Naive thymus-derived CD8-positive, alpha-beta T cell (primary cell): ENCODE measurements at places on chromosomes 2 and 18. TPM values are rescaled to one million over a fixed set of nuclear protein-coding genes. Genes with fewer than 3 reads are reported as not detected.
A peak's percentile ranks its signal among the peaks of the same experiment; 100 is the strongest.

GRCh38 chr2:205868053-205868452 is 185.8 kb downstream of the NRP2 start:
- no peak for DNase-seq

- DNase-seq = no peak
These were observed 597.1 kb downstream of the ARHGAP15 start for GRCh38 chr2:143726151-143726845.

PGAP1 gene
- polyA plus RNA-seq = 1.6 TPM

- DNase-seq = peak; percentile 17
These were observed 77.7 kb downstream of the GULP1 start for GRCh38 chr2:188369365-188369764.

GRCh38 chr2:126802774-126803433 is 95.8 kb upstream of the TEX51 start:
- DNase-seq = no peak

SNTG2 gene
- polyA plus RNA-seq = 1.2 TPM

- DNase-seq = no peak
These were observed 1.1 kb downstream of the TMEM169 start for GRCh38 chr2:216082805-216083204.

SP140 gene
- polyA plus RNA-seq = 14.8 TPM

- DNase-seq = no peak
These were observed 31.2 kb downstream of the PARD3B start for GRCh38 chr2:204576362-204576979.

- no peak for DNase-seq
These were observed 542.1 kb downstream of the PID1 start for GRCh38 chr2:228728961-228729360.

GRCh38 chr18:23238651-23239349 is 103.5 kb downstream of the CABLES1 start:
- DNase-seq = no peak

DNA sequence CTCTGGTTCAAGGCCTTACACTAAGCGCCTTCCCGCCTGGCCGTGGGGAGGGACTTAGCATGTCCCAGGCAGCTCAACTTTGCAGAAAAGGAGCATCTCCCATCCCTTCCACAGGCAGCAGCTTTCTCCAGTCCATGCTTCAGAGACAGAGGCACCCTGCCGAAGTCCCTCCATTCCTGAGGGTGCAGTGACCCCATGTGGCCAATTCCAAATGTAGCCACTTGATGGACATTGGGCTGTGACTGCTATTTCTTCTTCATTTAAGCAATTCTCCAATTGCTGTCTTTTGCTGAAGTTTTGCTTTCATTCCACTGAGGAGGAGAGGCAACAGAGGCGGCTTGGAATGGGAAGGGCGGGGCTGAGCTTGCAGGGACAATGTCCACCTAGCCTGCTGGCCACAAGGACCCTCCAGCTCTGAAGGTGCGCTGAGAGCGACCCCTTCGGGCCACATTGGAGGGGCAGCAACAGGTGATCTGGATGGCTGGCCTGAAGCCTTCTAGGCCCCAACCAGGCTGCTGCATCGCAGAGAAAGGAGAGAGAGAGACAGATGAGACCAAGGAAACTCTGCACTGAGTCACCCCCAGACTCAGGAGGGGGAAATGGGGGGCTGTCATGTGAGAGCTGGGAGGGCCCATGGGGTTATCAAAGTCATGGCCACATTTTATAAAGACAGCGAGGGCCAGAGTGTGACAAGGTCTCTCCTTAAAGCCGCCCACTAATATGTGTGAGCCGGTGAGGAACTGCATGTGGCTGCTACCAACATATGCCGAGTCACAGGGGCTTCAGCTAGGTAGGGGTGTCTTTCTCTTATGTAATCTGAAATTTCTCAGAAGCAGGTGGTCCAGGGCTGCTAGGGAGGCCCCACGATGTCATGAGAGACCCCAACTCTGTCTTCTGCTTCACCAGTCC is 61.3 kb downstream of the LONRF2 start:
- no peak for DNase-seq

- DNase-seq = no peak
These were observed 61.4 kb downstream of the MTCL1 start for GRCh38 chr18:8766559-8767293.

- peak; percentile 94 for DNase-seq
These were observed at the start of gene TXNL1 for GRCh38 chr18:56638232-56639103. TXNL1 (minus strand) TSS chr18:56638592; CDS start chr18:56638440, 152 bp downstream.

GRCh38 chr2:207117668-207118067 is 48.1 kb downstream of the KLF7 start:
- DNase-seq = no peak

DGKD gene
- 29.3 TPM for polyA plus RNA-seq

ATP8B1 gene
- polyA plus RNA-seq = not detected

DNA sequence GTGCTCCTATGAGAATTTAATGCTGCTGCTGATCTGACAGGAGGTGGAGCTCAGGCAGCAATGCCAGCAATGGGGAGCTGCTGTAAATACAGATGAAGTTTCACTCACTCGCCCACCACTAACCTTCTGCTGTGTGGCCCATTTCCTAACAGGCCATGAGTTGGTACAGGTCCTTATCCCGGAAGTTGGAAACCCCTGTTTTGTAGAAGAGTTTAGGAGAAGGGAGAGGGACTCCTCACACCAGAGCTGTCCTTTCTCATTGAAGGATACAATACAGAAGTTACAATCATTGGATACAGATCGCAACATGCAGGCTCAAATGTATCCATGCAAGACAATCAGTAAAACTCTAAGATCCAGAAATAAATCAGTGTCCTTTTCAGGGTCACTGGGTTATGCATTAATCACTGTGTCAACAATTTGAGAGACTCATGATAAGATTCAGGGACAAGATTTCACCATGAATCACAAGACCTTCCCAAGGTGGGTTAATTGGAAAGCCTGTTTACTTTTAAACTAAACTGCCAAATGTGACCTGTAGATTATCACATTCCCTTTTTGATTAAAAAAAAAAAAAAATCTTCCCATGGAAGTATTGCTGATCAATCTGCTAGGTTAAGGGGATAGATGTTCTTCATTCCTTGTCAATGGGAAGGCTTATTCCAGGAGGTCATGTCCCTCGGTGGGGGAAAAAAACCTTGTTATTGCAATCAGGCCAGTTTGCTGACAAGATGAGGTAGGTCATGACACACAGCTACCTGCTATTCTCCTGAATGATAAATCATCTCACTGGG is 97.2 kb downstream of the SP100 start:
- DNase-seq = no peak

- DNase-seq = no peak
These were observed 120.8 kb upstream of the SULT1C3 start for GRCh38 chr2:108118996-108119395.

GRCh38 chr2:238929242-238930081 is 81.6 kb downstream of the TWIST2 start:
- no peak for DNase-seq

DNA sequence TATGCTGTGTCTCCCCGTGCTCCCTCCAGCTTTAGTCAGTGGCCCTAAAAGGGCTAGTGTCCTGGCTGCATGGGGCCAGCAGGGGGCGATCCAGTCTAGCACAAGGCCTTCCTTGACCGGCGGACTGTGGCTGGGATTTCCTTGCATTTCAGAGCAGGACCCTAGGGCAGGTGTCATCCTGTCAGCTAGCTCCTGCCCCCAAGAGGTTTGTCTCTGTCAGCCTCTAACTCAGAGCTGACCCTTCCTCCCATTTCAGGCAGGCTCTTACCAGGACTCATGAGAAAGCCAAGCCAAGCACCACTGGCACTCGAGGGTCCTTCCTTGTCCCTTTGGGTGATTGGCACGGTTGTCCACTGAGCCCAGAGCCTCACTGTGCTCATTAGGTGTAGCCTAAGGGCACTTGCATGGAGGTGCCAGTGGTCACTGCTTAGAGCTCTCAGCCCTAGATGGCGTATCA is 140.3 kb downstream of the RPIA start:
- DNase-seq = no peak

DNA sequence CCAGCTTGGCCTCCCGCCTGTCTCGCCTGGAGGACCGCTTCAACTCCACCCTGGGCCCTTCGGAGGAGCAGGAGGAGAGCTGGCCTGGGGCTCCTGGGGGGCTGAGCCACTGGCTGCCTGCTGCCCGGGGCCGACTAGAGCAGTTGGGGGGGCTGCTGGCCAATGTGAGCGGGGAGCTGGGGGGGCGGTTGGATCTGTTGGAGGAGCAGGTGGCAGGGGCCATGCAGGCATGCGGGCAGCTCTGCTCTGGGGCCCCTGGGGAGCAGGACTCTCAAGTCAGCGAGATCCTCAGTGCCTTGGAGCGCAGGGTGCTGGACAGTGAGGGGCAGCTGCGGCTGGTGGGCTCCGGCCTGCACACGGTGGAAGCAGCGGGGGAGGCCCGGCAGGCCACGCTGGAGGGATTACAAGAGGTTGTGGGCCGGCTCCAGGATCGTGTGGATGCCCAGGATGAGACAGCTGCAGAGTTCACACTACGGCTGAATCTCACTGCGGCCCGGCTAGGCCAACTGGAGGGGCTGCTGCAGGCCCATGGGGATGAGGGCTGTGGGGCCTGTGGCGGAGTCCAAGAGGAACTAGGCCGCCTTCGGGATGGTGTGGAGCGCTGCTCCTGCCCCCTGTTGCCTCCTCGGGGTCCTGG is 3.7 kb upstream of the KHK start:
- DNase-seq = no peak

DNA sequence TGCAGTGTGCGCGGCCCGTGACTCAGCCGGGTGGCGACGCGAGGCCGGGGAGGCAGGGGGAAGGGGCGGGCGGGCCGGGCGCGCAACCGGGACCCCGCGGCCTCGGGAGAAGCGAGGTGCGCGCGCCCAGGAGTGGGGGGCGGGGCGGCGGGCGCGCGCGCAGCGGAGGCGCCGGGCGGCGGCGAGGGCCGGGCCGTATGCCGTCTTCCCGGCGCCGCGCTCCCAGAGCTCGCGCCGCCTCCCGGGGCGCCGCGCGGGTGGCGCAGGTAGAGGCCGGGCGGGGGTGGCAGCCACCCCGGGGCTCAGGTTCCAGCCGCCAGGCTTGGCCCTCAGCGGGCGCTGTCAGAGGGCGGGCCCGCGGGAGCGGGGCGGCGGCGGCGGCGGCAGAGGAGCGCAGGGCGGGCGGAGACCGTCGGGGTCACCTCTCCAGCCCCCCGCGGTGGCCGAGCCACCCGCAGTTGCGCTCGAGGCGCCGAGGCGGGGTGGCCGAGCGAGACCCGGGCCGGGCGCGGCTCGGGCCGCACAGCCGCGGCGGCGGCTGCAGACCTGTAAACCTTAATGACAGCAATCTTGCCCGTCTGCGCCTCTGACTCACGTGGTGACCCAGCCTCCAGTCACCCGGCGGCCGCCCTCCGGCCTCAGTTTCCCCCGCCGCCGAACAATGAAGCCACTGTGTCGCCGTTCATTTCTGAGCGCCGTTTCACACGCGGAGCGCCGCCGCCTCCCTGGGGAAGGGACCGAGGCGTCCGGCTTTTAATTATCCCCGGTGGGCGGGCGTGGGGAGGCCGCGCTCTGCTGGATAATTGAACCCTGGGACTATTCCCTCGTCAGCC is 25.3 kb upstream of the SMAD7 start:
- peak; percentile 37 for DNase-seq

IL36B gene
- not detected for polyA plus RNA-seq

SCN3A gene
- polyA plus RNA-seq = not detected

DNA sequence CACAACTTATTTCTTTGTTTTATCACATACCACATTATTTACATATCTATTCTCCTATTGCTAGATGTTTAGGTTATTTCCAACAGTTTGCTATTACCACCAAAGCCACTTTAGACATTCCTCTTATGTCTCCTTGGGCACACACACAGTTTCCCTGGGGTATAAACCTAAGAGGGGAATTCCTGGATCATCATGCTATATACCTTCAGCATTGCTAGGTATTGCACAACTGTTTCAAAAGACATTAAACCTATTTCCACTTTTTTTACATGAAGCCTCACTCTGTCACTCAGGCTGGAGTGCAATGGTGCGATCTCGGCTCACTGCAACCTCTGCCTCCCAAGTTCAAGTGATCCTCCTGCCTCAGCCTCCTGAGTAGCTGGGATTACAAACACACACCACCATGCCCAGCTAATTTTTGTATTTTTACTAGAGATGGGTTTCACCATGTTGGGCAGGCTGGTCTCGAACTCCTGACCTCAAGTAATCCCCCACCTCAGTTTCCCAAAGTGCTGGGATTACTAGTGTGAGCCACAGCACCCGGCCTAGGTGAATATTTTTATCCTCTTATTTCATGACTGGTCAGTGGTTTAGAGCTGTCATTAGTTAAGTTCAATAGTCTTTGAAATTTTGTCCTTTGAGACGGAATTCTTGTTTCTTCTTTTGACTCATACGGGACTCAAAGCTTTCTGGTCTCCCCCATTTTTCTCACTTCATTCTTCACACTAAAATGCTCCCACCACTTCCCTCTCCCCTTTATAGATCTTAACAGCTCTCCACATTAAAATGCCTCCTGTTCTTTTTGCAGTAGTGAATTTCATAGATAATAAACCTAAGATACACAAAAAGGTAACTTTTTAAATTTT is 30.3 kb downstream of the SULT1C4 start:
- DNase-seq = no peak
